ENCODE measurements at places on chromosomes 16 and 17. TPM values are rescaled to one million over a fixed set of nuclear protein-coding genes. Genes with fewer than 3 reads are reported as not detected.

TMC6 gene
- 35.1 TPM for polyA plus RNA-seq

DNA sequence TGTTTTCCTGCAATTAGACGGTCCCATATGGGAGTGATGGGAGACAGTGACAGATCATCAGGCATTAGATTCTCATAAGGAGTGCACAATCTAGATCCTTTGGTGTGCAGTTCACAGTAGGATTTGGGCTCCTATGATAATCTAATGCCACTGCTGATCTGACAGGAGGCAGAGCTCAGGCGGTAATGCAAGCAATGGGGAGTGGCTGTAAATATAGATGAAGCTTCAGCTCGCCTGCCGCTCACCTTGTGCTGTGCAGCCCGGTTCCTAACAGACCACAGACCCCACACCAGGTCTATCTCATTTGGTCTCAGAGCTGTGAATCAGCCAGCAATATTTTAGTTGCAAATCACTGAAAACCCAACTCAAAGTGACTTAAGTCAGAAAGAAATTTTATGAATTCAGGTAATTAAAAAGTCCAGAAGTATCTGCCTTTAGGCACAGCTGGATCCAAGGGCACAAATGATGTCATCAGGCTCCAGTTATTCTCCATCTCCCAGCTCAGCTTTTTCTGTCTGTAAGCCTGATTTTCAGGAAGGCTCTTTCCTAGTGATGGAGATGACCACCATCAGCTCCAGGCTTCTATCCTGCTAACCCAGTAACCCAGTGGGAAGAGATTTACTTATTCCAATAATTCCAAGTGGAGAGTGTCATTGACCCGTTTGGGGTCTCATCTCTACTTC lies 3.3 kb downstream of the CHP2 start:
- no peak for DNase-seq

ZCCHC14 gene
- polyA plus RNA-seq = 35.2 TPM

CPNE7 gene
- 4.2 TPM for polyA plus RNA-seq

TMEM238L gene
- polyA plus RNA-seq = 0.14 TPM

- DNase-seq = no peak
Measured at GRCh38 chr17:21679256-21680146, 12.8 kb upstream of the KCNJ18 start.

DNA sequence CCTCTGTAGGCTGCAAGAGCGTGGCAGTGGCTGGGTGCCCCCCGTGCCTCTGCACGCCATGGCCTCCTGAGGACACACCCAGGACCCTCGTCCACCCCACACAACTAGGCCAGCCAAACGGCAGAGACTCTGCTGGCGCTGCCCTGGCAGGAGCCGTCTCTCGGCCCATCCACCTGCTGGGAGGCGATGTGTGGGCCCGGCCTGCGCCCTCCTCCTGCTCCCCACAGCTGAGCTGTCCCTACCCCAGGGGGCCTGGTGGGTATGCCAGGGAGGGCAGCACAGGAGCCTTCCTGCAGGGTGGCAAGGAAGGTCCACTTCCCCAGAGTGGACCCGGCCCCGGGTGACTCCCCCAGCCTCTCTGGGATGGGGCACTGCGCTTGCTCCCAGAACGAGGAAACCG lies 7.0 kb downstream of the RNF166 start:
- DNase-seq = no peak

Measured in left renal pelvis (tissue), 4 donors.